ENCODE measurements at places on chromosomes 2 and 18.

DNA sequence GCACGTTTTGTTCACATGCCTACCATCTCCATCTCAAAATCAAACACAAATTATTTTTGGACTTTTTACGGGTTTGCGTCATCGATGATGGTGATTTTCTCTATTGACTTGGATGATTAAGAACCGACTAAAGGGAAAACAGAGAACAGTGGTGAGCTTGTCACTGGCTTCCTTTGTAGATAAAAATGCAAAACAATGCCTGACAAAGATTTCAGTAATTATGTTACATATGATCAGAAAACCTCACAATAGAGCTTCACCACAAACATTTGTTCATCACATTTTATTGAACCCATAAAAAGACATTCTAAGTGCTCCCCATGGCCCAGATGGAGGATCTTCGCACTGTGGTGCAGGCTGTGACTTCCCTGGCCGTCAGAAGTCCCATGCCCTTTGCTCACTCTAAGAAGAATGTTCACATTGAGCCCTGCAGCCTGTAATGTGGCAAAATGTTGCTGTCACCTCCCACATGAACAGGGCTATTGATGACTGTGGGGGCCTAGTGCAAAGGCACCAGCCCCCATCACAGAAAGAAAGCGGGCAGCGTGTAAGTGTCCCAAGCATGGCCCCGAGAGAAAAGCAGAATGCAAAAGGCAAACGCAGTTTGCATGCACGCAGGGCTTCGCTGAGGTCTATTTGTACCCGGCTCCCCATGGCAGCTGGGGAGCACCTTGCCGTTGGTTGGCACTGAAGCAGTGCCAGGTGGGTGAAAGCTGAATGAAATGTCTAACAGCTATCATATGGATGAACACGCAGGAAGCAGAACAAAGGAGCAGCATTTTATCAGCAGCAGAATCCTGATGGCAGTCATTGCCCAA lies 60.6 kb downstream of the BCL2 start:
- DNase-seq, result no peak

DNA sequence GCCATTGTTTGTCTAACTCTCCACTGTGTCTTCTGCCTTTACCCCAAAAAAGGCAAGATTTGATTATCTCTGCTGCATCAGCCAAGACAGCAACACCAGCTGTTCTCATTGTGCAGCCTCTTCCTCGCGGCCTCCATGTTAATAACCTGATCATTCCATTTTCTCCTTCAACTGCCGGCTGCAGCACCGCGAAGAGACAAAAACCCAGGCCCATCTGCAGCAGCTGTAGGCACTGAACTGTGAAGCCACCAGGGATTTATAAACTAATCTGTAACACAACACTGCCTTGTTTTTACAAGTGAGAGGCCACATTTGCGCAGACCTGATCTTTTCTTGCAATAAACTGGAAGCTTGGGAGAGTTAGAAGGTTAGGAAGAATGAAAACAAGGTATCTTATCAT lies 147.8 kb downstream of the SATB2 start:
- DNase-seq, result no peak

- no peak for DNase-seq
Observed at GRCh38 chr2:9760902-9761228, 82.4 kb upstream of the TAF1B start.

DNA sequence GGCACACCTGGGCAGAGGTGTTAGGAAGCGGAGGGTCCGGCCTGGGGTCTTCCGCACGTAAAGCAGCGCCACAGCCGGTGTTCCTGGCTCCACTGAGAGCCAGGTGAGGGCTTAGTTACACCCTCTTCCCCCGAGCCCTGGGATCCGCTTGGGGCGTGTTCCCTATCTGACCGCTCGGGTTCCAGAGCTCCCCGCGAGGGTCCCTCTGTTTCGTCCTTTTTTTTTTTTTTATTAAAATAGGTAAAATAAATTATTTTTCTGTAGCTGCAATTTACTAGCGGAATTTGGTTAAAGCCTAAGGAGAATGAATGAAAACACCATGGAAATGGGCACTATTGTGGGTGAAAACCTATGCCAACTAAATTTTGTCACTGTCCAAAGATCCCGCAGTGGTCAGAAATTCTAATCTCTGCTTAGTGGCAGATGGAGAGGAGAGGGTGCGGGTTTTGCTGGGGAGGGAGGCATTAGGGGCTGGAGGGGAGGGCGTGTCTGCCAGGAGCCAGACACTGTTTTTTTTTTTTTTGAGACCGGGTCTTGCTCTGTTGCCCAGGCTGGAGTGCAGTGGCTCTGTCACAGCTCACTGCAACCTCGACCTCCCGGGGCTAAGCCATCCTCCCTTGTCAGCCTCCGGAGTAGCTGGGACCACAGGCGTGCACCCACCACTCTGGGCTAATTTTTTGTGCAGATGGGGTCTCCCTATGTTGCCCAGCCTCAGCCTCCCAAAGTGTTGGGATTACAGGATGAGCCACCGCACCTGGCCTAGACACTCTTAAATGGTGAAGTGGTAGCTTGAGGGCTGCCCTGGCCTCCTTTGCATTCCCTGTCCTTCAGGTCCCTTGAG lies 834 bp downstream of the PDCL3 start:
- peak; percentile 16 for DNase-seq

GRCh38 chr2:48723129-48723528 lies 32.4 kb downstream of the LHCGR start:
- DNase-seq, result no peak

GRCh38 chr2:31469648-31470047 lies 55.1 kb upstream of the XDH start:
- DNase-seq, result no peak

GRCh38 chr2:98875081-98875728 lies 60.8 kb downstream of the CRACDL start:
- DNase-seq, result no peak

DNA sequence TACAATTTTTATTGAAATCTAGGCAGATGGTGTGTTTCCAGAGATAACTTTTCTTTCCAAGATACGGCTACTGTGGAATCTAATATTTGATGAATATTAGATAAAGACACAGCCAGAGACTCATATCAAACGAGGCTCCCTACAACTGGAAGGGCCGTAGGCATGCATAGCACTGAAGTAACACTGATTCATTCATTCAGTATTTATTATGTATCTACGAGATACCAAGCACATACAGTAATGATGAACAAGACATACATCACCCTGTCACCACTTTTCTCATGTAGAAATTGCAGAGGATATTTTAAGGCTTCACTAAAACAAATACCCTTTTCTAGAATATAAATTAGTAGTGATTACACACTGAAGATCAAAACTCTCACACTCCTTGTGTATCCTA lies 74.5 kb downstream of the KCTD18 start:
- DNase-seq, result no peak

DNA sequence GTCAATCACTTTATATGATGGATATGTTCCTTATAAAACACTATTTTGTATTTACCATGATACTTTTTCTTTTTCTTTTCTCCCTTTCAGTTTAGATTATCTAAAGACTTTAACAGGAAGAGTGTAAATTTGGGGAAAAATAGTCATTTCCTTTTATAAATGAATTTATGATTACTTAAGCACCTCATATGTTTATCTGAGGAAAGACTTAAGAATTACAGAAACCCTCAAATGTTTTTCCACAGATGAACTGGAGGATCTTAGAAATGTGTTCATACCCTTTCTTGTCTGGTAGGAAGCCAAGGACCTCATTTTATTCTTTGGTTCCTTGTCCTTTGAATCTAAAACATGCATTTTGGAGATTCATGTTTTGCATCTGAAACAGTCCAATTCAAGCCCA lies 36.7 kb downstream of the MAPRE2 start:
- DNase-seq, result no peak

- no peak for DNase-seq
Observed at GRCh38 chr2:225600444-225600843, 200.9 kb downstream of the NYAP2 start.

GRCh38 chr2:180971811-180972210 lies 8.6 kb upstream of the UBE2E3 start:
- DNase-seq, result no peak

- no peak for DNase-seq
Observed at GRCh38 chr18:55256226-55256928, 297.1 kb upstream of the CCDC68 start.

DNA sequence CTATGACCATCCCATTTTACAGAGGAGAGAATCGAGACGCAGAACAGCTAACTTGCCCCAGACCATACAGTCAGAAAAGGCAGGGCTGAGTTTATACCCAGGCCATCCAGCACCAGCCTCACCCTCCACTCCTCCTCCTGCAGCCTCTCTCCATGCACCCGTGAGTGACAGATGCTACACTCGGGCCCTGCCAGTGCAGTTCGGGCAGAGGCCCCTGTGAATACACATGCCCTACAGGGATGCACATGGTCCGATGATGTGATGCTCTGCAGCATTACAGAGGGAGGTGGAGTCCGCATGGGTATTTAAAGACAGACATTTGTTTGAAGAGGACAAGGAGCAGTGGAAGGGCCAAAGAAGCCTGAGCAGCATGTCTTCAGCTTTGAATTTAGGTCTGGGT lies 75.1 kb upstream of the PXDN start:
- no peak for DNase-seq

GRCh38 chr2:232522623-232523401 lies 2.6 kb downstream of the PRSS56 start:
- no peak for DNase-seq

DNA sequence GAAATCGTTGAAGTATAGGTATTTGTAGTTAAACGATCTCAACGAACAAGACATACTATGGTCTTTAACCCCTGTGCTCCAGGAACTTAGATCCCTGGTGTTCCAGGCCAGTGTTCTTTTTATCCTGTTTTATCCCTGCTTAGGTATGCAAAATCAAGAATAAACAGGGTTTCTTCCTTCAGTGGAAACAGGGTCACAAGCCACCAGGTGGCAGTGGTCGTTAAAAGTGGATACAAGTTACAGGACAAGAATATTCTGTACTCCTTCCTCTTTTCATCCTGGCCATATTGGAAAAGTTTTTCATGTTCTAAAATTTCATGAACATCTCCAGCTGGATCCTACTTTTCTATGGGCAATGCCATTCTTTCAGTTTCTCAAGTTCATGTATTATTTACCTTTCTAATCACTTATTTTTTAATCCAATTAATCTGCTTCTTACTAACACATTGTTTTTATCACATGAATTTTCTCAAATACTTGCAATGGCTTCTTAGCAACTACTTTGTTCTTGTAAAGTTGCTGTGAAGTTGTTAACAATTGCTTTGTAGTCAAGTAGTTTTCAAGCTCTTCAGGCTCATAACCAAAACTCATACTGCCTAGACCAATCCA lies 16.4 kb upstream of the HNMT start:
- peak; percentile 32 for DNase-seq

- DNase-seq, result no peak
Observed at GRCh38 chr18:36830158-36830495, 1.2 kb downstream of the KIAA1328 start.

GRCh38 chr2:47112665-47113435 lies 42.3 kb downstream of the STPG4 start:
- no peak for DNase-seq

- no peak for DNase-seq
Observed at GRCh38 chr2:15973481-15974401, 33.4 kb downstream of the MYCN start.

DNA sequence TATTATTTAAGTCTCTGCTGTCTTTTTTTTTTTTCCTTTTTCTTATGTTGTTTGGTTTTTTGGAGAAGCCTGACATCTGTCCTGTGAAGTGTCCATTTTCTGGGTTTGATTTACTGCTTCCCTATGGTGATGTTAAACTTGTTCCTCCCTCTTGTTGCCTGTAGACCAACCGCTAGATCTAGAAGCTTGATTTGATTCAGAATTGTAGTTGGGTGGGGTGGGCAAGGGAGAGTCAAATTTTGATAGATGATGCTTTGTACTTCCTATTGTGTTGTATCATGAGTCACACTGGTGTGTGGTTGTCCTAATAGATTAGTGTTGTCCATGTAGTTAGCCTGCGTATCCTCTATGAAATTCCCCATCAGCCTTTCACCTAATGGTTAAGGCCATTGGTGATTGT lies 35.4 kb downstream of the CAB39 start:
- DNase-seq, result no peak

- no peak for DNase-seq
Observed at GRCh38 chr2:104848526-104848925, 5.4 kb upstream of the POU3F3 start.

GRCh38 chr2:240759459-240759858 lies 60.6 kb downstream of the KIF1A start:
- DNase-seq, result no peak
